ENCODE measurements at places on chromosomes 7 and 10. TPM values are rescaled to one million over a fixed set of nuclear protein-coding genes. Genes with fewer than 3 reads are reported as not detected.

The TRIM73 gene
- 2.0 TPM for total RNA-seq

The CPA4 gene
- 3.6 TPM for total RNA-seq

The ITIH5 gene
- total RNA-seq = 49.9 TPM

The PRR15 gene
- not detected for total RNA-seq

The ZNF425 gene
- total RNA-seq = 6.7 TPM

The BCL7B gene
- 15.7 TPM for total RNA-seq

The WNT16 gene
- 5.6 TPM for total RNA-seq

The GIMAP6 gene
- 11.7 TPM for total RNA-seq

The NKX2-3 gene
- total RNA-seq = not detected

The MKX gene
- total RNA-seq = 13.1 TPM

The SEMA3A gene
- total RNA-seq = 134 TPM

The KIAA1549 gene
- total RNA-seq = 16.4 TPM

The MMS19 gene
- 92.5 TPM for total RNA-seq

The TUBAL3 gene
- total RNA-seq = 0.49 TPM

The TUBB8 gene
- not detected for total RNA-seq

The RPEL1 gene
- not detected for total RNA-seq

The CNTNAP2 gene
- total RNA-seq = 68.8 TPM

The POLD2 gene
- total RNA-seq = 55.3 TPM

The CHRM2 gene
- 1.4 TPM for total RNA-seq
